ENCODE measurements at places on chromosomes 12 and 14. TPM values are rescaled to one million over a fixed set of nuclear protein-coding genes. Genes with fewer than 3 reads are reported as not detected.

The NKX2-1 gene
- not detected for total RNA-seq

The NOXRED1 gene
- total RNA-seq = not detected

The SLCO1B1 gene
- total RNA-seq = not detected

The REP15 gene
- total RNA-seq = 3.5 TPM

The KRT77 gene
- total RNA-seq = not detected

The GRIN2B gene
- not detected for total RNA-seq

DNA sequence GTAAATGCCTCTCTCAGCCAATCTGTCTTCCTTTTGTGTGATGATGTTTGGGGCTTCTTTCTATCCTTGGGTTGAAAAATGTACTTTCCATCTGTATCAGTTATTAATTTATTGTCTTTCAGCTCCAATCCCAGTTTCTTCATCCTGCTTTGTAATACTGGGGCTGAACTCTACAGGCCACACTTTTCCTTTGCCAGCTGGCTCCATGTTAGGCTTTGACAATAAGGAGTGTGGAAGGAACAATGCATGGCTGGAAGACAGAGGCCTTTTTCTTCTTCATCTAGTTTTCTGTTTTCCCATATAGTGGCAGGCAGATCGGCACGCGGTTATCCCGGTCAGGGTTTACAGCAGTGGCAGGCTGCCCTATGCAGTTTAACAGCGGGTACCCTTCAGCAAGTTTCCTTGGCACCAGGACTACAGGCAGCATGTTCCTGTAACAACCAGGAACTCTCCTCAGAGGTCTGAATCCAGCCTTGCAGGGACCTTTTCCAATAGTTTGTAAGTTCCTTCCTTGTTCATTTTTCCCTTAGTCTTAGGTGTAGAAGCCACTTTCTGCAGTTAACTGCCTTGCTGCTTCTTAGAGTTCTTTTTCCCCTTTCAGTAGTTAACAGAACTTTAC, 38.5 kb upstream of the CRACR2A start:
- no peak for DNase-seq

DNA sequence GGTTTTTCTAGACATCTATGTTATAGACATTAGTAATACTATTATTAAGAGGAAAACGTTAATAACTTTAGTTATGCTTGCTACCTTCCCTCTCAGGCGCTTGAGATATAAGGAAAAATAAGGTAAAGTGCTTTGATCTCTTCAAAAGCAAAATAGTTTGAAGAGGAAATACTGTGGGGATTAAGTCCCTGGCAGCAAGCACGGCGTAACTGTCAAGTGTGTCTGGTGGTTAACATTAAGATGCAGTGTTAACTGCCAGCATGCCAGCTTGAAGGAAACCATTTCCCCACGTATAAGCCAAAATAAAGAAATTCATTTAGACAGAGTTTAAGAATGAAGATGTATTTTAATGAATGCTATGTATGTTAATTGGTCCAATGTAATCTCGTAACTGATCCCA, 31.8 kb downstream of the PELI2 start:
- DNase-seq = no peak

DNA sequence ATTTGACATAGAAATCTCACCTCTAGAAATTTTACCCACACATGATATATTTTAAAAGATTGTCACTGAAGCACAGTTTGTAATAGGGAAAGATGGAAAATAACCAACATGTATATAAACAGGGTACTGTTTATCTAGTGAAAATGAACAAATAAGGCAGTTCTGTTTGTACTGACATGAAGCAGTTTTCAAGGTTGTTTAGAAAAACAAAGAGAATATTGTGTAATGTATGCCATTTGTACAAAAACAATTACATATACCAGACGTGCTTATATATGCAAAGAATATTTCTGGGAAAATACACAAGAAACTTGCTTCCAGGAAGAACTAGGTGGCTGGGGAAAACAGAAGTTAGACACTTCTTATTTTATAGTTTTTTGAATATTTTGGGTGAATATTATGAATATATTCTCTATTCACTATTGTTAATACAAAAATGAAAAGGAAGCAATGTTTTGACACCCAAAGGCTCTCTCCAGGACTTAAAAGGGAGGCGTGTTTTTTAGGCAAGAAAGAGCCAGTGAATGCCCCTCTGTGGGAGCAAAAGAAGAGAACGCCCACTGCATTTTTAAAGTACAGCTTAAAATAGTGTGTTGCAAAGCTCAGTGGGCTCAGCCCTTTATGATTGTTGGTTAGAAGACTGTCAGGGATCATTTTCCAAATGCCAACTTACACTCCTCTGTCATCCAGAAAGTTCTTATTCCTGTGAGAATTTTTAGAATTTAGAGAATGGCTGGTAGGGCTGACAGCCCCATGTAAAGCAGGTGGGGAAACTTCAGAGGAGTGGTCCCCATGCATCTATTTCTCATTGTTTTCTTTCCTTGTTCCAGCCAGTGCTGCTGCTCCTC, 59.6 kb upstream of the FERMT2 start:
- DNase-seq = no peak

GRCh38 chr14:34398024-34398423, 64.0 kb downstream of the SPTSSA start:
- DNase-seq = no peak

DNA sequence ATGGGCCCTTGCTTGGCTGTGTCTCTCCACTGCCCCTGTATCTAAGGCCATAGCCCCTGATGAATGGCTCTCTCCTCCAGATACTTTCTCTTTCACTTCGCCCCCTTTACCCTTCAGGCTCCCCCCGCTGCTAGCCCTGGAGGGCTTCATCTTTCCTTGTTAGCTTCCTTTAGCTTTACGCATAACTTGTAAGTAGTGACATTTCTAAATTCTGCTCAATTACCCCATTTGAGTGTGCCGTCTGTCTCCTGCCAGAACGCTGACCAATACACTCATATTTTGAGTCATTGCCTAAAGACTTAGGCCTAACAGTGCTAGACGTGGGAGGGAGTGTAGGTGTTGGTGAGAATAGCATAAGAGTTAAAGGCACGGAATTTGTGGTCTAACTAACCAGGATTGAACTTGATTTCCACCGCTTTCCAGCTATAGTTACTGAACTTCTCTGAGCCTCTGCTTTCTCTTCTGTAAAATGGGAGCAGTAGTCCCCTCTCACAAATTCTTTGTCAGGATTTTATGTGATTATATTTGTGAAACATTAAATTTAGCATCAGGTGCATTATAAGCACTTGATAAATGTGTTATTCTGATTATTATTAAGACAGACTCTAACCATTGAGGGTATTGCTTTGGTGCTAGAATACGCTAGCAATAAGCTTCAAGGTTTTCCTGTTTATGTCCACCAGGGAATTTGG, 129.3 kb downstream of the ZFP36L1 start:
- no peak for DNase-seq

GRCh38 chr12:15123401-15123800, 97.8 kb downstream of the RERG start:
- DNase-seq = no peak

GRCh38 chr14:106826833-106827369, 1300.5 kb downstream of the TMEM121 start:
- DNase-seq = peak; percentile 15

- no peak for DNase-seq
These were observed 2.1 kb downstream of the TSPAN11 start for GRCh38 chr12:30928356-30929244.

DNA sequence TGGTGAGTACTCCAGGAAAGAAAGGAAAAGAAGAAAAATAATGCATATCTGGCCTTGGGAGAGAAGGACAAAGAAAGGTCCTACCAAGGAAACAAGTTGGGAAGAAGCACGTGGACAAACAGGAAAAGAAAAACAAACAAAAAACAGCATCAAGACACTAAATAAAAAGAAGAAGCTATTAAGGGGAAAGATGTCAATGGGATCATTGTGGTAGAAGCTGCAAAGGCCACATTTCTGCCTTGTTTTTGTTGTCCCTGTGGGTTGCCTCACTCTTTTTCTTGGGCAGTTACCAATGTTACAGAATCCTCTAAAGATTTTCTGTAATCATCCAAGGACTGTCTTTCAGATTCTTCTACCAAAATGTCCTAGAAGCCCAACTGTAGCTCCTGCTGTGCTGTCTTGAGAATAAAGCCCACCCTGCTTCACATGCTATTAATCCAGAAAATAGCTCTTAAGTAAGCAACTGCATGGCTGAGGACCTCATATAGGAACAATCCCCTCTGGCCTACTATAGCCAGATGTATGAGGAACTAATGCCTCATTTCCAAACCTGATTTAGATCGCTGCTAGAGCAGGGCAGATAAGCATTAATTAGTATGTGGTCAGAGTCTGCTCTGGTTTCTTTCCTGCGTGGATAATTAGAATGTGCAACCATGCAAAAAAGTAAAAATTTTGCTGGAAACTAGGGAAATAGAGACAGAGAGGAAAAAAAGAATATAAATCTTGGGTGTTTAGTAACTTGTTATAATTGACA, 10.2 kb upstream of the CPNE8 start:
- no peak for DNase-seq

DNA sequence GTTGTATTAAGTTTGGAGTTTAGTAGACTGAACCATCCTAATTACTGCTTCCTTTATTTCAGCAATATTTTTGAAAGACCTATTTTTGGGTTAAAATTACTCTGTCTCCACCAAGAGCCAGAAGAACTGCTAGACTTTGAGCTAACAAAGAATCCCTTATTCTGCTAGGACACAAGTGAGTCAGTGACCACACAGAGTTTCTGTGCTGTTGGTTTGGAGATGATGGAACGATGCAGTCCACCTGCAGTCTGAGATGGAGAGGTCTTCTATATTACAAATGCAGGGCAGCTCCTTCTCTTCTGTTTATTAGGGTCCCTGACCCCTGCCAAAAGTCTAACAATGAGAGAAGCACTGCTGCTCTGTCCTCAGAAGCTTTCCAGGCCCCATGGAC, 6.7 kb upstream of the STXBP6 start:
- DNase-seq = peak; percentile 59

DNA sequence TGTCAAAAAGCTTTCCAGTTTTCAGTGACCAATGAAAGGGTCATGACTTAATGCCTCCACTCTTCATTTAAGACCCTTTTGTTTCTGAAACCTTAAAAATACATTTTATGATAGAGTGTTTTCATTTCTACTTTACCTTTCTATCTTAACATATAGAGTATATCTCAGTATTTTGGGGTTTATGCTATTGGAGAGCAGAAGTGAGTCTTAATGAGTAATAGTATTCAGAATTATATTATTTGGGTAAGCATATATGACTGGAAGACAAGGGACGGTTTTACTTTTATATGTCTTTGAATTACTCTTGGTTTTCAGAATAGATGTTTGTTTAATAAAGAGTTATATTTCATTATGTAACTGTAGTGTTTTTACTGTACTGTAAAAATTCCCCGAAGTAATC, 10.8 kb downstream of the ARHGAP5 start:
- no peak for DNase-seq

- DNase-seq = no peak
These were observed 243.7 kb downstream of the C12orf75 start for GRCh38 chr12:105574056-105574715.
